ENCODE measurements at places on chromosomes 6 and 20. TPM values are rescaled to one million over a fixed set of nuclear protein-coding genes. Genes with fewer than 3 reads are reported as not detected.

GRCh38 chr6:10355115-10355702 lies 59.7 kb downstream of the TFAP2A start:
- no peak for DNase-seq

- no peak for DNase-seq
These were observed 79.7 kb downstream of the EDN1 start for GRCh38 chr6:12369781-12370262.

- DNase-seq, result no peak
These were observed 485.5 kb downstream of the CD109 start for GRCh38 chr6:74181471-74181870.

GRCh38 chr6:11785415-11785773 lies 6.8 kb upstream of the ADTRP start:
- no peak for DNase-seq

DNA sequence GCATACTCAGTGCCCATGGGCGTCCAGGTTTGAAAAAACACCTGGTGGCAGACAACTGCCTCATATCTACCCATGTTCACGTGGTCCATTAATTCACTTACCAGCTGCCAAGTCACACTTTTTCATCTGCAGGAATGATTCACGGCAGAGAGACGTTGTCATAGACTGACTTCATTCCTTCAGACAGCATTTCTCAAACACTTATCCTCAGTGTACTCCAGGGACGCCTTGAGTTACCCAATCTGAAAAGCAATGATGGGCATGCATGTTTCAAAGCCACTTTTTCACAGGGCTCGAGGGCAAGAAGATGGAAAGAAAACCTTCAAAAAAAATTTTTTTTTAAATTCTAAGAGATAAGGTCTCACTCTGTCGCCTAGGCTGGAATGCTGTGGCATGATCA lies 6.0 kb downstream of the MMP24OS start:
- DNase-seq, result no peak

DNA sequence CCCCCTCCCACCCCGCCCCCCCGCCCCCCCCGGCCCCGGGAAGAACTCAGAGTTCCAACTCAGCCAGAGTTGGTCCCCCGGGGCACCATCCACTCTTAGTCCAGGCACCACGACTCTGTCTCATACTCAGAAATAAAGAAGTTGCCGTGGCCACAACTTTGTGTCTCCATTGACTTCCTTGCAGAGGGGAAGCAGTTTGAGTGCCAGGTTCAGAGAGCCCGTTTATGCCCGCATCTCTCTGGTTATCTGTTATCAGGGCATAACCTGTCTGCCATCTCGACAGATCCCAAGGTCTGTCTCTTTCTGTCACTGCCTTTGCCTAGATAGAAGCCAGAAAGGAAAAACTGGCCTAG lies 605 bp downstream of the CDC5L start:
- no peak for DNase-seq

- peak; percentile 70 for DNase-seq
These were observed 19.2 kb downstream of the CAPN11 start for GRCh38 chr6:44177691-44178423.

DNA sequence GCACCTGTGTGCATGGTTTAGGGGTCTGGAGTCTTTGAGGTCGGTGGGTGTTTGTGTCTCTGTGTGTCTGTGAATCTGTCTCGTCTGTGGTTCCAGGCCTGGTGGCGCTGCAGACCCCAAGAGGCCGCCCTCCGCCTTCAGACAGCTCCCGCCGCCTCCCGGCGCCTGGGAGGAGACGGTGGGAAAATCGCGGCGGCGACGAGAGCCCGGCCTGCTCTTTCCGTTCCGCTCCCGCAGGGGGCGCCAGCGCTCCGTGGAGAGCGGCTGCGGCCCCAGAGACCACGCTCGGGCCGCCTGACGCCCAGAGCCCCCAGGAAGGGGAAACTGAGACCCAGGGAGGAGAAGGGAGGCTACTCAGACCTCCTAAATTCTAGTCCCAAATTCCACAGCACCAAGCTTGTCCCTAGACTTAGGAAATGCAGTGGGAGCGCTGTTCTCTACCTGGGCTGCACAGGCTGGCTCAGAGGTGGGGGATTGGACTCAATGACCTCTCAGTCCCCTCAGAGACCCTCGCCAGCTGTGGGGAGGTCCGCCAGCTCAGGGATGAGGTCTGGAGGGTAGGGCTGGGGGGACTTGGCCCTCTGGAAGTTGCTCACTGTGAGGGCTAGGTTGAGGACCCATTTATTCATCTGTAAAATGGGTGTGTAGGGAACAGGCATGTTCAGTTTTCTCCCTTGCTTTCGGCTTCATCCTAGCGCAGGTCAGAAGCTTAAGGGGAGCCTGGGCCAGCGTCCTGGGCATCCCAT lies 36.9 kb upstream of the BLCAP start:
- peak; percentile 37 for DNase-seq

DNA sequence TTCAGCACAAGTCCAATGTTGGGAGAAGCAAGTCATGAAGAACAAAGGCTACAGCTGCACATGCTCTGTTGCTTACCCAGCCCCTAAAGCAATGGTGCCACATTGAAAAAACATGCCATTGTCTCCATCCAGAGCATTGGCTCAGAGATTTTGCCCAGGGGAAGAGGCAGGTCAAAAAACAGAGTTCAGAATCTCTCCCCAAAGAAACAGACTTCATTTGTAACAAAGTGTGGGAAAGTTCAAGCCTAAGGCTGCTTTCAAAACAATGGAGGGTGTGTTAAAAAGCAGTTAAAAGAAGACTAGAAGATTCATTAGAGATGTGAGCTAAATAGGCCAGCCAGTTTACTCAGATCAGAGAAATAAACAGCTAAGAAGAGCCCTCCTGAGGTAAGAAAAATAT lies 63.6 kb downstream of the DZANK1 start:
- DNase-seq, result no peak

Gene C20orf141
- total RNA-seq, result not detected

Gene MAP3K5
- total RNA-seq, result 2.2 TPM

Gene LAMA5
- total RNA-seq, result 58.7 TPM

Gene ZNF334
- 0.27 TPM for total RNA-seq

Gene BPIFB1
- not detected for total RNA-seq

Gene UNC5CL
- 0.14 TPM for total RNA-seq

Gene PTPRA
- 18.3 TPM for total RNA-seq

Gene CLIC5
- 226 TPM for total RNA-seq

Data from psoas muscle (tissue), 8 donors.